Endothelial cell (in vitro differentiated cells): ENCODE measurements at places on chromosomes 13 and 19.
A peak's percentile ranks its signal among the peaks of the same experiment; 100 is the strongest.

DNA sequence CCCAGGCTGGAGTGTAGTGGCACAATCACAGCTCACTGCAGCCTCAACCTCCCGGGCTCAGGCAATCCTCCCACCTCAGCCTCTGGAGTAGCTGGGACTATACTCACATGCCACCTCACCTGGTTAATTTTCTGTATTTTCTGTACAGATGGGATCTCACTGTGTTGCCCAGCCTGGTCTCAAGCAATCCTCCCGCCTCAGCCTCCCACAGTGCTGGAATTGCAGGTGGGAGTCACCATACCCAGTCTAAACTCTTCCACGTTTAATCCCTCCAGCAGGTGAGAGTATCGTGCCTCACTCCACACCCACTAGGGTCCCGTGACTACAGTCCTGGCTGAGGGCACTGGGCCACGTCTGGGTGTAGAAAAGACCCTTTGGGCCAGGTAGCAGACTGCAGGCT is 16.5 kb downstream of the BCAT2 start:
- no peak for DNase-seq

DNA sequence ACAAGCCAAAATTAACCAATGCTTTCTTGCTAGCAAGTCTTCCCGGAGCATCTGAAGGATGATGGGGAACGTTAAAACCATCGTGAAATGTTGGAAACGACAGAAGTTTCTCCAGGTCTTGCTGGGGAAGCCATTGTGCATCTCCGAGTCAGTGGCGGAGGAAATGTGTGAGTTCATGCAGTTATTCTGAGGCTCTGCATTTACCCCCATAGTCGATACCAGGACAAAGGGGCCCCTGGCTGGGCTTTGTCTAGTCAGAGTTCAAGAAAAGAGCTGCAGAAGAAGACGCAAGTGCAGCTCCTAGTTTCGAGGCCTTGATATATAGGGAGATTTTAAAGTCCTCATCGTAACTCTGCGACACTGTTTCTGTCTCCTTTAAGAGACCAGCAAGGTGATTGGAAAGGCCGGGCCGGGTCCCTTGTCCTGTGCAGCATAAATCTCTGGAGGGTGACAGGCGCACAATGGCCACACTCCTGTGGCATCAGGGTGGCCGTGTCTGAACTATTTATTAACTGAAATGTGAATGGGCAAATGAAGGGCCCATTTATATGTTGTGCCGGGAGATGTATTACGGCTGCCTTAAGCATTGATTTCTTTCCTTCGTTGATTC is 172.0 kb downstream of the TEX29 start:
- no peak for DNase-seq

DNA sequence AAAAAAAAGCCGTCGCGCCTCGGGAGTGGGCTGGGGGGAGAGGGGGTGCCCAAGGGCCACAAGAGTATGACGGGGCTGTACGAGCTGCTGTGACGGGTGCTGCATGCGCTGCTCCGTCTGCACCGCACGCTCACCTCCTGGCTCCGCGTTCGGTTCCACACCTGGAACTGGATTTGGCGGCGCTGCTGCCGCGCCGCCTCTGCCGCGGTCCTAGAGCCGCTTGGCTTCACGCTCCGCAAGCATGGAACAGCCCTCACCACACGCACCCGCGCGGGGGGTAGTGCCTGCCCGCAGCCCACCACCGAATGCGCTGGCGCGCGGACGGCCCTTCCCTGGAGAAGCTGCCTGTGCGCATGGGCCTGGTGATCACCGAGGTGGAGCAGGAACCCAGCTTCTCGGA is 18.8 kb downstream of the C1QTNF9 start:
- DNase-seq = no peak

- DNase-seq = no peak
These were observed 331.5 kb downstream of the ZNF536 start for GRCh38 chr19:30703645-30704044.

DNA sequence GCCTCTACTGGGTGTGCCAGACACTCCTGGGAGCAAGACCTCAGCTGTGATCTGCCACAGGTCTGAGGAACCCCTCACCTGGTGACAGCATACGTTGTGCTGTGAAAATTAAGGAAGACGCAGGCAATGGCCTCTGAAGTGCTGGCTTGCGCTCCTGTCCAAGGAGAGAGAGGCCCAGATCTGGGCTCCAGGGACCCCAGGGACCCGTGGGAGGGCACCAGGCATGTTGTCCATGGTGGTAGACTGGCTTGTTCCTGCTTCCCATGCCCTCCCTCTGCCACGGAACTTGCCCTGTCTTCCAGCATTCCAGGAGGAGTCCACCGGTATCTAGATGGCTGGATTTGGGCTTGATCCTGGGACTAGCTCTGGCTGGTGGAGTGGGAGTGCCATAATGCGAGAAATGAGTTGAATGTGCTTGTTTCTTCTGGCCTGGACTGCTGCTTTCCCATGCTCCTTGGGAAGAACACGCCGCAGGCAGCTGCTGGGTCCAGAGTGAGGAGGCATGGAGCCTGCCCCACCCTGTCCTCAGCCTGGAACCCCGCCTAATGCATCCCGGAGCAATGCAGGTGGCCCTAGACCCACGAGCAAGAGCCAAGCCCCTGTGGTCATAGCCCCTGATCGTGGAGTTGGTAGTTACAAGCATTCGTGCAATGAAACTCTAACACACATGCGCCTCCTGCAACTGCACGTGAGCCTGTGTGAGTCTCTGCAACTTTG is 190.2 kb downstream of the TEX29 start:
- DNase-seq = no peak

DNA sequence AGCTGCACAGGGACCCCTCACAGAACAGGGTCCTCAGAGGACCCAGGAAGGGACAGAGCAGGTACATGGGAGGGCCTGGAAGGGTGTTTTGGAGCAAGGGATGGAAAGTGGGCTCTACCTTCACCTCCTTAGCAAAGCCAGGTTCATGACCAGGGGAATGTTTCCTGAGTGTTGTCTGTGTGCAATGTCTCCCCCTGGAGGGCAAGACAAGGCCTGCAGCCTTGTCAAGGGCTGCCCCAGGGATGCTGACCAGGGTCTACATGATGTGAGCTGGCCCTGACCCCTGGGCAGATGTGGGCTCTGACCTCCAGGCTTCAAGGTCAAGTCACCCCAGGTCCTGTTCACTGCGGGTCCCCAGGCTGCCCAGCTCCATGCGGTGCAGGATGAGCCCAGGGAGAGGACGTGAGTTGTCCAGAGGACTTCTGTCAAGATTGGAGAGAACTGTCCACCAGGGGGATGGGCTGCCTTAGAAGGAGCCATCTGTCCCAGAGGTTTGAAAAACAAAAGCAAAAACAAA is 1.0 kb upstream of the CEACAM1 start:
- DNase-seq = peak; percentile 75
